Umbilical cord (tissue), 2 donors: ENCODE measurements at places on chromosomes 7 and 10. TPM values are rescaled to one million over a fixed set of nuclear protein-coding genes. Genes with fewer than 3 reads are reported as not detected.

The PTPRZ1 gene
- total RNA-seq: 64.0 TPM

The NPFFR1 gene
- 1.2 TPM for total RNA-seq

The LEP gene
- total RNA-seq: 2.2 TPM

The AMPH gene
- total RNA-seq: 2.4 TPM

The DNAJC30 gene
- 0.96 TPM for total RNA-seq

The TDRD1 gene
- 0.24 TPM for total RNA-seq

The DRGX gene
- total RNA-seq: 0.48 TPM

The PUS7 gene
- total RNA-seq: 19.5 TPM

The ASCC1 gene
- 39.0 TPM for total RNA-seq

The PRKCQ gene
- 2.4 TPM for total RNA-seq

The C1QL3 gene
- 2.9 TPM for total RNA-seq

The GPC2 gene
- total RNA-seq: 0.72 TPM

The ZSCAN21 gene
- 7.0 TPM for total RNA-seq

The PAX2 gene
- 3.1 TPM for total RNA-seq
